ENCODE measurements at places on chromosomes 5 and 9.

GRCh38 chr9:35516479-35516878 lies 26.6 kb downstream of the RUSC2 start:
- DNase-seq, result no peak

- DNase-seq, result no peak
Measured at GRCh38 chr9:130905902-130906734, 9.5 kb upstream of the QRFP start.

GRCh38 chr9:110160123-110160522 lies 47.8 kb downstream of the C9orf152 start:
- DNase-seq, result no peak

GRCh38 chr9:120677965-120678364 lies 36.3 kb downstream of the MEGF9 start:
- DNase-seq, result no peak

DNA sequence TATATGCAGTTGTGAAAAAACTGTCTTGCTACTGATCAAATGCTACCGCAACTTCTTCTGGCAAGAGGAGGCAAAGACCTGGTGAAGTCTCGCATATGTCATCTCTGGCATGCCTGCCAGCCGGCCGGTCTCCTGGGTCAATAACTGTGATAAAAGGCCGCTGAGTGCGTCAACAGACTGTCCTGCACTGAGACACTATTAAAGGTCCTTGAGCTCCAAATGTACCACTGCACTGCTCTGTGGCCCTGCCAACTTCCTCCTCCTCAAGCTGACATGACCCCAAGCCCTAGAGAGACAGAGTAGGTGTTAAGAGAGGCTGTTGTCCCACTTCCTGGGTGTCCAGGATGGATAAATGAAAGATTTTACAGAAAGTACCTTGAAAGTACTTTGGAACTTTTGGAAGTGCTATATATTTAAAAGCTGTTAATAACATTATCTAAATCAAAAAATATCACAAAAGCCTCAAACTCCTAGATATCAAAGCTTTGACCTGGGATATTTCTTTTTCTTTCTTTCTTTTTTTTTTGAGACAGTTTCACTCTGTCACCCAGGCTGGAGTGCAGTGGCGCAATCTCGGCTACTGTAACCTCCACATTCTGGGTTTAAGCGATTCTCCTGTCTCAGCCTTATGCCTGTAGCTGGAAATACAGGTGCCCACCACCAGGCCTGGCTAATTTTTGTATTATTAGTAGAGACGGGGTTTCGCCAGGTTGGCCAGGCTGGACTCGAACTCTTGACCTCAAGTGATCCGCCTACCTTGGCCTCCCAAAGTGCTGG lies 31.5 kb downstream of the RAPGEF1 start:
- DNase-seq, result no peak

- no peak for DNase-seq
Measured at GRCh38 chr5:10355071-10355889, 1.8 kb downstream of the MARCHF6 start.

- DNase-seq, result no peak
Measured at GRCh38 chr5:64918083-64918482, 149.4 kb downstream of the CWC27 start.

GRCh38 chr5:171525085-171525484 lies 105.6 kb downstream of the FGF18 start:
- DNase-seq, result no peak

- DNase-seq, result no peak
Measured at GRCh38 chr9:14888875-14889274, 21.4 kb downstream of the FREM1 start.

DNA sequence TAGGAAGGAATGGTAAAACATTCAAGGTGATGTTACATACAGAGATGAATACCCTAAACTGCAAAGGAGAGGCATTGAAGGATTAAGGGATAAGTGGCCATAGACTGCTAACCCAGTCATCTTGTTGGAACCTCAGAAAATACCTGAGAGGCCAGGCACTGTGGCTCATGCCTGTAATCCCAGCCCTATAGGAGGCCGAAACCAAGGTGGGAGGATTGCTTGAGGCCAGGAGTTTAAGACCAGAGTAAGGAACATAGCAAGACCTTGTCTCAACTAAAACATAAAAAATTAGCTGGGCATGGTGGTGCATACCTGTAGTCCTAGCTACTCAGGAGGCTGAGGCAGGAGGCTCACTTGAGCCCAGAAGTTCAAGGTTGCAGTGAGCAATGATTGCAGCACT lies 10.9 kb downstream of the ECM2 start:
- DNase-seq, result no peak

GRCh38 chr9:112725961-112726360 lies 8.0 kb upstream of the INIP start:
- no peak for DNase-seq

- DNase-seq, result no peak
Measured at GRCh38 chr5:178286226-178287090, 53.9 kb upstream of the PHYKPL start.

- DNase-seq, result peak; percentile 27
Measured at GRCh38 chr9:83334320-83334719, 203.9 kb downstream of the FRMD3 start.

DNA sequence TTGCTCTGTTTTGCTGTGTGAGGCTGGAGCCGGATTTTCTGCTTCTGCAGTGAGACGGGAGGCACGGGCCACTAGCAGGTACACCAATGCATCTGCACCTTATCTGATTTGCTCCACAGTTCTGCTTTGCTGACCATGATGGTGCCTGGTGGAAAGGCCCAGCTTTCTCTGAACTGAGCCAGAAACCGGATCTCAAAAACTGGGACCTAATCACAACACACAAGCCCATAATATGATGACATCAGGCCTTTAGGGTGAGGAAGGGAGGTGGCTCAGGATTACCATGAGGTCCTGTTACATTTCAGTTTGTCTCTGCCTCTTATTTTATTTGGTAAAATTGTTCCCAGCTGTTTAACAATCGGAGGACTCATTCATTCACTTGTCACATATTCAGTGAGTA lies 49.8 kb downstream of the FGF1 start:
- DNase-seq, result no peak

DNA sequence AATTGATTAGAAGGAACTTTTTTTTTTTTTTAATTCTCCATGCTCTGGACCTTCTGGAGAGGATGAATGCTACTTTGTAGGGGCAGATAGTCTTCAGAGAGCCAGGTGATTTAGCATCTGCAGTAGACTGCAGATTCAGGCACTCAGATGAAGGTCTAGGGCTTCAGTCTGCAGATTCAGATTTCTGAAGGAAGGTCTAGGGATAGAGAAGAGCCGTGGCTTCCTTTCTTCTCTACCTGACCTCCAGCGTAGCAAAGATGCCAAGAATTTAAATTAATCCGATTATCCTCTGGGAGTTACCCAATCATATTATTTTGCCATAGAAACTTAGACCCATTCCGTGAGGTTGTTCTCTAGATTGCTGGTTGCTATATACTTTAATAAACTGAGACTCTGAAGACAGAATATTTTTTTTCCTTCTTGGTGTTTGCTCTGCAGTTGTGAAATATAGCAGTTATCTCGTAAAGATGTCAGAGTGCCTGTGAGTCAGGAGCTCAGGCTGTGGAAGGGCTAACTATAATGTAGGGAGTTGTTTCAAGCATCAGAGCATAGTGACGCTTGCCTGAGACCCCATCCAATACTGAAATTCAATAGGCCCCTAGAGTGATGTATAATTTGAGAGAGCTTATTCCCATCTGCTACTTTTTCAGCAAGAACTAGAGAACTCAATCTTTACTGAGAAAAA lies 132.7 kb upstream of the SLC12A2 start:
- DNase-seq, result no peak

- no peak for DNase-seq
Measured at GRCh38 chr5:157959370-157959769, 100.4 kb upstream of the CLINT1 start.

- DNase-seq, result no peak
Measured at GRCh38 chr9:36725777-36726356, 153.2 kb downstream of the MELK start.

- DNase-seq, result no peak
Measured at GRCh38 chr9:36922548-36922947, 111.5 kb downstream of the PAX5 start.

GRCh38 chr5:138438724-138439476 lies at the start of gene REEP2:
TSS of gene REEP2 (plus strand) at chr5:138439057. CDS start at chr5:138439209, 152 bp downstream.
- DNase-seq, result no peak

DNA sequence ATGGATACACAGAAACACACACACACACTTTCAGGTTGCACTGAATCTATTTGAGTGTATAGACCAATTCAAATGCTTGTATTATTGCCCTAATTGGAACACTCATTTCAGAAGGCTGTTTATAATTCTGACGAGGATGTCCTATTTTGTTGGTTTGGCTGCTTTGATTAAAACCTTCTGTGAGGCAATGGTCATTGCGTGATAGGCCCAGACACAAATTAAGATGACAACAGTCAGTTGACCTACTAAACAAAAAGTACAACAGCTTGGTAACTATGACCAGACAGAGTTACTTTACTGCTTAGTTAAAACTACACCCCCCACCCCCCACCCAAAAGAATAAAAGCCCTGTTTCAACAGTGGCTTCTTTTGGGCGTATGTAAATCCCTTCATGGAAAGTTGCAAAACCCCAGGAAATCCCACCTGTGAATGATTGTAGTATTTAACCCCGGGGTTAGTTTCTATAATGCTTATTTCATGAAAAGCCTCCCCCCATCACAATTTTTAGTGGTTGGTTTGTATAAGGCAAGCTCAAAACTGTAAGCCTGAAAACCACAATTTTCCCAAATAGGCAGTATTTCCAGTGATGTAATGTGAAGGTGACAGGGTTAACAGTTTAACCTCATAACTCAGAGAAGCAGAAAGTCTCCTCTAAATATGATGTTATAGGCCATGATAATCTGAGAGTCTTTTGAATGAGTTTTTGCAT lies 340.8 kb downstream of the FGF10 start:
- DNase-seq, result no peak

- DNase-seq, result no peak
Measured at GRCh38 chr5:42061121-42061520, 136.0 kb downstream of the FBXO4 start.

GRCh38 chr5:96657068-96657467 lies 5.1 kb upstream of the CAST start:
- no peak for DNase-seq

DNA sequence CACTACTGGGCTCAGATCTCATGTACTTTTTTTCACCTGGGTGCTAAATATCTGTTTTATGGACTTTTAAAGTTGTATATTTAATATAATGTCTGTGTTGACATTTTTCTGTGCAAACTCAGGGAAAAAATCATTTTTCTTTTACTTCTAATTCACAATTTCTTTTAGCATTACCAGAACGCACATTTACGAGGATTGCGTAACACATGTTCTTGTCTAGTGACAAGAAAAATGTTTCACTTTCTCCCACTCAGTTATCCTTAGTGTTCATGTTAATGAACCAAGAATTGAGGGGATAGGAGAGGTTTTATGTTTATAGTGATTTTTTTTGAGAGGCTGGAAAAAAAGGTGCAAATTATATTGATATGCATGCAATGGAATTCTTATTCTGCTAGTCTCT lies 86.3 kb upstream of the PJA2 start:
- DNase-seq, result no peak

DNA sequence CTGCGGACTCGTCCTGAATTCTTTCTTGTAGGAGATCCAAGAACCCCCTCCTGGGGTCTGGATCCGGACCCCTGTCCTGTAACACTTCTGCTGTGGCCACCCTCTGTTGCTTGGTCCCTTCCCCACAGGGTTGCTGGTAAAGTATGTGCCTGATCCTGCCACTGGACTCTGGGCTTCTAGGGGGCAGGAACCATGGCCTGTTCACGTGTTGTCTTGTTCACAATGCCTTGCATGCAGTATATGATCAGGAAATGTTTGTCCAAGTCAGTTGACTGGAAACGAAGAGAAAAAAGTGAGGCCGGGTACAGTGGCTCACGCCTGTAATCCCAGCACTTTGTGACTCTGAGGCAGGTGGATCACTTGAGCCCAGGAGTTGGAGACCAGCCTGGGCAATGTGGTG lies 139.3 kb upstream of the ALDH1B1 start:
- no peak for DNase-seq

- DNase-seq, result no peak
Measured at GRCh38 chr9:91781906-91782305, 168.1 kb downstream of the ROR2 start.

DNA sequence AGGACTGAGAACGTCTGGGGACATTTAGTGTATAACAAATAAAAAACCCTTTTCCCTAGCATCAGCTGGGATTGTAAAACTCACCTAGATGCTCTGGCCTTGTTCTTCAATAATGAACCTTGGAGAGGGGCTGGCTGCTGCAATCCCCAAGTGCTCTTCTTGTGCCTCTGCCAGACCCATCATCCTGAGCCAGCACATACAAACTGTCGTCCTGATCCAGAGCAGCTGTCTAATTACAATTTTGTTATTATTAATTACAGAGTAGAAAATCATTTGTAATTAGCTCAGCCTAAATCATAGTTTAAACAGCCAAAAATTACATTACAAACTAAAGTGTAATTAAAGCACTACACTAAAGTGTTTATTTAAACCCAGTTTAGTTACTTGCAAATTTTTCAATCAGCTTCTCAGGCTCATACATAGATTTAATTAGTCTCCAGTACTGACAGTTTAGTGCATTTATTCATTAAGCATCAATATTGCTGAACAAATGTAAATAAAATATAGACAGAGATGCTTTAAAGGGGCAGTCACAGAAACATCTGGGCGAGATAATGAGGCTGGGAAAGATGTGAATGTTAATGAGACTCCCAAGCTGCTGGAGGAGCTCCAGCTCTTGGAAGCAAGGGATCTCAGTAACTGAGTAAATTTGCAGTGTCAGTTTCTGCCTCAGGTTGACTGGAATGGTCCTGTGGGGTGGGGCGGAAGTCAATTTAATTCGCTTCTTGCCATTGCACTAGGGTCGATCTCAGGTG lies 632.3 kb upstream of the TLE4 start:
- DNase-seq, result peak; percentile 26

- DNase-seq, result no peak
Measured at GRCh38 chr9:113989017-113989713, 88.9 kb downstream of the AMBP start.

DNA sequence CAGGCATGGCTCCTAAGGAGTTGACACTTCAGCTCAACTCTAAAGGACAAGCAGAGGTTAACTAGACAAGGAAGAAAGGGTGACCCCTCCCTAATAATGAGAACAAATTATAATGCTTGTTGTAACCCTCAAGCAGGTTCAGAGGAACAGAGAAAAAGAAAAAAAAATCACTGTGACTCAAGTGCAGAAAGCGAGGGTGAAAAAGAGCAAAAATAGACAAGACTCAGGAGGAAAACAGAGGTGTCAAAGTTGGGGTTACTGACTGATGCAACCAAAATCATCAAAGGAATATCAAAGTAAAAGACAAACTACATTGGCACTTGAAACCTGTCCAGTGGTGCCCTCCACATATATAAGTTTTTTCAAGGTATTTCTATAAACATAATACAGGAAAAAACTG lies 28.4 kb downstream of the FBXW11 start:
- no peak for DNase-seq

GRCh38 chr5:79005151-79005550 lies 20.0 kb upstream of the ARSB start:
- DNase-seq, result no peak
